CD4-positive, alpha-beta T cell (primary cell): ENCODE measurements at places on chromosomes 2 and 18.

DNA sequence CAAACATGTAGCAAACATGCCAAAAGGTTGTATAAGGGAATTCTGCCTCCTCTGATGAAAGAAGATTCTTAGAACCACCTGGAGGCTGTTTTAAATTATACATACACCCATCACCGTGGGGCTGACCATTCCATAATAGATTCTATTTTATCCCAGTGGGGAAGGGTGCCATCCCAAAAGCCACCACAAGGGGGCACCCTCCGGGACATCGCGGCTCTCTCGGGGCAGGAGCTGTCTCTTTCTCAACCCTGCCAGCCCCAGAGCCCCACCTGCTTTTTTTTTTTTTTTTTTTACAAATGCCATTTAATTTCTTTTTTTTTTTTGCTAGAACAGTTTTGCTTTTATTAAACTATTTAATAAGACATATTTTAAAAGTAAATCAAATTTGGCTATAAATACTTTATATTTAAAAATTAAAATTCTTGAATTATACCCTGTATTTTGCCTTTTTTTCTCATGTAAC, 8.6 kb upstream of the MTCL1 start:
- peak; percentile 51 for DNase-seq

DNA sequence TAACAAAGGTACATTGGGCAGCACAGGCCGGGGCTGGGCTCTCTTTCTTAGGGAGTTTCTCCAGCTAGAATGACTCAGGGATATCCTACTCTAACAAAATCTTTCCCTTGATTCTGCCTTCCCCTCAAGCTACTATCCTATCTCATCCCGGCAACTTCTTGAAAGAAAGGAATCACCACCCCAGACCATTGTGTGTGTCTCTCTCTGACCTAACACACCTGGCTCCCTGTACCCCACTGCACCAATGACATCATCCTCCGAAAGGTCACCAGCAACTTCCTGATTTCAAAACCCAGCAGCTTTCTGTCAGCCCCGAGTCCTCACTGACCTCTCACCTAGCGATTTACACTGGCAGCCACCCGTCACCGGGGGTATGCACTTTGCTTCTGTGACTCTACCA, 72.1 kb upstream of the MAP4K4 start:
- no peak for DNase-seq

DNA sequence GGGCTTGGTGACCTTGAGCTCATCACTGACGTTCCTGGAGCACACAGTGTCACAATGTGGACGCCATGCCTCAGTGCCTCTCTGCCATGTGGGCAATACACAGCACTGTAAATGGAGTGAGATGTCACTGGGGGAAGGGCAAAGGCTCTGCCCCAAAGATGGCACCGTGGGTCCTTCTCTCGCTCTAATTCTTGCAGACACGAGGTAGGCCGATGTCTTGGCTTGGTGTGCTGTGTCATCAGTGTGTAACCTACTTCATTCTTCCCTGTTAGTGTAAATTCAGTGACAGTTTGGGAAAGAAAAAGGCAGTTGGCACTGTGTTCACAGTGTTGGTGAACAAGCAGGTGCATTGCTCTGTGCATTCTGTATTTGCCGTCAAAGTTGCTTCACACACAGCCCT, 309.3 kb upstream of the MYT1L start:
- DNase-seq, result no peak

DNA sequence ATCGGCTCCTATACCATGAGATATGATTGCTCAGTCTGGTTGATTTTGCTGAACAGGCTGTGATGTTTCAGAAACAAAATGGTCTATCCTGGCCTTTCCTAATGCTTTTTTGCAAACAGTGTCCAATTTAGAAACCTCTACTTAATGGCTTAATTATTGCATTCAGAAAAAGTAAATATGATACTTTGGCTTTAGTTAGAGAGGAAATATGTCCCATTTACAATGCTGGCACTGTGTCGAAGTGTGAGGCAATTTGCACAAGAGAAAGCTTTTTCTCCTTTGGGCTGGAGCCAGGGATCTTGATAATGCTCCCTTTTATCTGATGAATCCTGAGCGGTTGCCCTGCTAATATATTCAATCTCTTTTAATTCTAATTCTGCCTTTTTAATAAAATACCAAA, 418.9 kb downstream of the EPHA4 start:
- DNase-seq, result no peak
